ENCODE measurements at places on chromosomes 7 and 10.

- no peak for DNase-seq
Observed at GRCh38 chr7:152897401-152897800, 137.8 kb downstream of the ACTR3B start.

- DNase-seq: no peak
Observed at GRCh38 chr7:37234928-37235327, 213.7 kb downstream of the ELMO1 start.

GRCh38 chr7:131068604-131069021, 259.1 kb upstream of the MKLN1 start:
- DNase-seq: no peak

DNA sequence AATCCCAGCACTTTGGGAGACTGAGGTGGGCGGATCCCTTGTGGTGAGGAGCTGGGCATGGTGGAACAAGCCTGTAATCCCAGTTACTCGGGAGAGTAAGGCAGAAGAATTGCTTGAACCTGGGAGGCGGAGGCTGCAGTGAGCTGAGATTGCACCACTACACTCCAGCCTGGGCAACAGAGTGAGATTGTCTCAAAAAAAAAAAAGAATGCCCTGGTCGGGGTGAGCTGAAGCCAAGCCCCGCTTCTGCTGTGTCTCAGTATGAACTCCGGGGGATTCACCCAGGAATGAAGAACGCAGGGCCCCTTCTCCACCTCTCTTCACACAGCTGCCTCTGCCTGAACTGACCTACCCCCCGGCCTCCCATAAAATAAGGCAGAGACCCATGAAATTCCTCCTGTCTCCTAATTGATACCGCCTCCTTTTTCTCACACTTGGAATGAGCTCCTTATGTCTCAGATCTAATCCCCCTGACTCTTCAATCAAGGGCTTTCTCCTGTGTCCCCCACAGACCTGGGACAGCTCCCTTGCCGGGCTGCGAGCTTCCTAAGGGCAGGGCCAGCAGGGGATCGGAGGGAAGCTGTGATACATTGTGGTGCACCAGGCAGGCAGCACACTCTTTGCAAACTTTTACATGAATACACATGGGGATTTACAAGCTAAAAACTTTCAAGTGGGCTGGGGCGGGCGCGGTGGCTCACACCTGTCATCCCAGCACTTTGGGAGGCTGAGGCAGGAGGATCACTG, 911 bp upstream of the ZP3 start:
- DNase-seq: no peak

- no peak for DNase-seq
Observed at GRCh38 chr7:74173491-74173865, 678 bp upstream of the EIF4H start.

DNA sequence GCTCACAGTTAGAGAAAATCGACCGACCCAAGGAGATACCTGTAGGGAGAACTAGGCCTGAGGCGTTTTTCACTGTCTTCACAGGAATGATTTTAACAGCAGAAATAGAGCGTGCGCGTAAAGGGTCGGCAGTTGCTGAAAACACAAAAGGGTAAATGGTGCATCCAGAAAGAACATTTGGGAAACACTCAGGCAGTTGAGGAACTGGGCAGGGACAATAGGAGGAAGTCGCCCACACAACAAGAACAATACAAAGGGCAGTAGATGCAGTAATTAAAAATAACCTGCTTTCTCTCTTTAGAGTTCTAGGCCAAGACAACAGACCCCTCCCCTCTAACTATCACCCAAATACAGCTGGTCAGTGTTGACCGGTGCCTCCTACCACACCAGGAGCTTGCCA, 126.6 kb downstream of the SORBS1 start:
- no peak for DNase-seq

DNA sequence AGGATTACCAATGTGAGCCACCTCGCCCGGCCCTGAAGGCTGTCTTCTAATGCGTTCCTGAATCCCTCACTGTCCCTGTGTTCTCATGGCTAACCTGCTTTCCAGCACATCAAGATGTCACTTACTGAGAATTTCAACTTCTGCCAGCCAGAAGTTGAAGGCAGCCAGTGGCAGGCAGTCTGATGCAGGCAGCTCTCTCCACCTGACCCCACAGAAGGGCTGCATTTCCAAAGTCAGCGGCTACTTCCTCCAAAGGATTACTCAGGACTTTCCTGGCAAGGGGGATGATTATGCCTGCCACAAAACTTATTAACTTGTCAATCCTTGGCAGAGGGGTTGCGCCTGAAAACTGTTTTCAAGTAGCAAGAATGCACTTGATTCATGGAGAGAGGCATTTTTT, 1219.4 kb downstream of the TYW1 start:
- no peak for DNase-seq

- no peak for DNase-seq
Observed at GRCh38 chr10:58439632-58440364, 54.6 kb downstream of the TFAM start.

DNA sequence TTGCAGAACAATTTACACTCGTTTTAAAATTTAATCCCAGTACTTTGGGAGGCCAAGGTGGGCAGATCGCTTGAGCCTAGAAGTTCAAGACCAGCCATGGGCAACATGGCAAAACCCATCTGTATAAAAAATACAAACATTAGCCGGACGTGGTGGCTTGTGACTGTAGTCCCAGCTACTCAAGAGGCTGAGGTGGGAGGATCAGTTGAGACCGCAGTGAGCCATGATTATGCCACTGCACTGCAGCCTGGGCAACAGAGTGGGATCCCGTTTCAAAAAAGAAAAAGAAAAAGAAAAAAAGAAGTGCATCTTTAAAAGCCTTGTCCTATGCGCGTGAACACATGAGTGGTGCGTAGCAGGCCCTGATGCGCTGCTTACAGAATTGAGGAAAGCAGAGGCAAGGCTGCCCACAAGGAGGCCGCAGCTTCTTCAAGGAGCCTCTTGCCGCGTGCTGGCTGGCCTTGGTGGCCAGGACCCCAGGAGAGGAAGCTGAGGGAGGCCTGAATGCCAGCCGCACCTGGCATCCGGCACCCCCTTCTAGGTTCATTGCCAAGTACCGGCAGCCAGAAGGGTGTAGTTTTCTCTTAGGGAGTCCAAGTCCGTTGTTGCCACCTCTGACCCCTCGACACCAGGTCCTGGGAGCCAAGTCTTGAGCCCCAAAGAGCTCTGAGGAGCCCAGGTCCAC, 124.5 kb downstream of the UBE2H start:
- DNase-seq: no peak

DNA sequence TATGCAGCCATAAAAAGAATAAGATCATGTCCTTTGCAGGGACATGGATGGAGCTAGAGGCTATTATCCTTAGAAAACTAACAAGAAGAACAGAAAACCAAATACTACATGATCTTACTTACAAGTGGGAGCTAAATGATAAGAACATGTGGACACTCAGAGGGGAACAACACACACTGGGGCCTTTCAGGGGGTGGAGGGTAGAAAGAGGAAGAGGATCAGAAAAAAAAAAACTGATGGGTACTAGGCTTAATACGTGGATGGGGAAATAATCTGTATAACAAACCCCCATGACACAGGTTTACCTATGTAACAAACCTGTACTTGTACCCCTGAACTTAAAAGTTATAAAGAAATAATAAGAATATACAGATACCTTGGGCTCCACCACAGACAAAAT, 514.2 kb downstream of the ARL4A start:
- DNase-seq: no peak

DNA sequence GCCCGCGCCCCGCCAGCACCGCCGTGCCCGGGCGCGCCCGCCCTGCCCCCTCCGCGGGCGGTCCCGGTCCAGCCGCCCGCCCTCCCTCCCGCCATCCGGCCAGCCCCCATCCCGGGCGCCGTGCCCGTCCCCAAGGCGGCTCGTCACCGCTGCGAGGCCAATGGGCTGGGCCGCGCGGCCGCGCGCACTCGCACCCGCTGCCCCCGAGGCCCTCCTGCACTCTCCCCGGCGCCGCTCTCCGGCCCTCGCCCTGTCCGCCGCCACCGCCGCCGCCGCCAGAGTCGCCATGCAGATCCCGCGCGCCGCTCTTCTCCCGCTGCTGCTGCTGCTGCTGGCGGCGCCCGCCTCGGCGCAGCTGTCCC, at the start of gene HTRA1:
Gene HTRA1 (plus strand): TSS at position 187 of the 362 bp plus-strand sequence. CDS start 100 bp downstream, at position 287.
- no peak for DNase-seq

- DNase-seq: no peak
Observed at GRCh38 chr10:76422769-76423168, 991.3 kb downstream of the LRMDA start.

DNA sequence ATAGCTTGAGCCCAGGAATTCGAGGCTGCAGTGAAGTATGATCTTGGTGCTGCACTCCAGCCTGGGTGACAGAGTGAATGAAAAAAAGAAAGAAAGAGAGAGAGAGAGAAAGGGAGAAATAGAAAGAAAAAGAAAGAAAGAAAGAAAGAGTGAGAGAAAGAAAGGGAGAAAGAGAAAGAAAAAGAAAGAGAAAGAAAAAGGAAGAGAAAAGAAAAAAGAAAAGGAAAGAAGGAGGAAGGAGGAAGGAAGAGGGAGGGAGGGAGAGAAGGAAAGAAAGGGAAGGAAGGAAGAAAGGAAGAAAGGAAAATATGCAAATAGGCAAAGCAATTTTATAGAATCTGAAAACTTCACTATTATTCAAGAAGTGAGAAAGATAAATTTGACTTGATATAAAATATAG, 24.5 kb upstream of the JCAD start:
- DNase-seq: no peak

GRCh38 chr7:47783456-47784223, 164.6 kb downstream of the PKD1L1 start:
- DNase-seq: no peak

DNA sequence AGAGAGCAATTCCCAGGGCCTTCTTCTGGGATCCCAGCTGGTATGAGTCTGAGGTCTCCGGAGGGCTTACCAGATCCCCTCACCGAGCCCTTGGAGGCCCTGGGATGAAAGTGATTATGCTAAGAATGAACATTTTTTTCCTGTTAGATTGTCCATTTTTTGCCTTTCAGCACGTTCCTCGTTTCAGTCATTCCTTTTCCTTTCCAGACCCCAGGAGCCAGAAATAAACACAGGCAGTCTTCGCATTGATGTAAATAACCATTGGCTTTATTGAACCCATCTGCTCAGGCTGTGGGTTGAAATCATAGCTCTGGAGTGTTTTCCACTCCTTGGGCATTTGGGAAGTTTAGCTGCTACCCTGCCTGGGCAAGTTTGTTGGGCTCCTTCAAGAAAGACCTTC, 320.9 kb upstream of the AUTS2 start:
- DNase-seq: no peak

- DNase-seq: no peak
Observed at GRCh38 chr10:103977204-103977603, 10.3 kb downstream of the SLK start.

DNA sequence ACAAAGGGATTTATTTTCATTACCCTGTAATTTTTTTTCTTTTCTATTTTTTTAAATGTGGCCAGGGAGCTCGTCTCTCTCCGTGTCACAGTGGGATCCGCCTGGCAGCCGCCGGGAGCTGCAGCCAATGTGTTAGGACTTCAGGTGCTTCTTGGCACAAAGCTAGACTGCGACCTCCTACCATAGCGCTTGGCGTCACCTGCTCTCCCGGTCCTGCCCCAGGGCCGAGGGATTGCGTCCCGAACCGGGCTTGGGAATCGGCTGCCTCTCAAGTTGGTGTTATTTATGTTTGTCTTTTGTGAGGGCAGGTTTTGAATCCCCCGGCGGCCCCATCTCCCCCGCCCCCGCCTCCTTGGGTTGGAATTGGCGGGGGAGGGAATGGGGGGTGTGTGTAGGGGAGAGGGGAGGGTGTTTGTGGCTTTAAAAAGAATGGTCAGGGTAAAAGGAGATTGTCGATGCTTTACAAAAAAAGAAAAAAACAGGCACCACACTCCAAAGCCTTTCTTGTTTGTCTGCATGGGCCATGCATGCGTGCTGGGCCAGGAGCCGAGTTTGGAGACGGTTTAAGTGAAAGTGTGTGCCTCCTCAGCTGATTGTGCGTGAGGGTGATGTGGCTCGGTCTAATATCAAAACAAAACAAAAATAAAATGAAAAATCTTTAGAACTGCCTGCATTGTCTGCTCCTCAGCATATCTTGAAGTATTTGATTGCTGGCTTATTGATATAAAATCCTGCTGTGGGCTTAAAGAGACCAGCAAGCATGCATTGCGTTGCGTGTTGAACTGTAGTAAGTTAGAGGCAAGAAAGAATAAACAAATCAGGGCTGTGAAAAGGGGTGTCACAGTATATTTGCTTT, 1.2 kb downstream of the PPP1R9A start:
- DNase-seq: no peak

DNA sequence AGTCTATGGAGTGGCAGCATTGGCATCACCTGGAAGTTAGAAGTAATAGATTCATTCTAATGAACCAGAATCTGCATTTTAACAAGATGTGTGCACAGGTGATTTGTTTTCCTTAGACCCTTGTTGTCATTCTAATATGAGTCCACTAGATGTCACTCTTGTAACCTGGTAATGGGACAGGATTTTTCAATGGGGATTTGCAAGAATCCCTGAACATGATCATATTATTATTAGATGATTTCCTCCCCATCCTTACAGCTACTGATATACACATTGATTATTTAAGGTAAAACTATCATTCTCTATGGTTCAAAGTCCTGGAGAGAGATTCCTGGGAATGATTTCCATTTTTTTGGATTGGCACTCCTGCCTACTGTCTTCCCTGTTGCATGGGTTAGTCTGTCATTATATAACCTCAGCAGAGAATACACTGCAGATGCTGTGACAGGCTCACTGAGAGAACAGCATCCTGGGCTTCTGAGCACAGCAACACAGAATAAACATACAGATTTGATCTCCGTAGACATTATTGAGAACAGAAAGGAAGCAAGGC, 194.9 kb downstream of the SUGCT start:
- DNase-seq: no peak

GRCh38 chr10:60388116-60388625, 1.5 kb downstream of the ANK3 start:
- no peak for DNase-seq

GRCh38 chr10:45566415-45566814, 106.2 kb downstream of the ZFAND4 start:
- DNase-seq: no peak

- no peak for DNase-seq
Observed at GRCh38 chr7:148256433-148256832, 334.1 kb upstream of the C7orf33 start.

GRCh38 chr7:79050603-79051002, 402.9 kb downstream of the MAGI2 start:
- no peak for DNase-seq

GRCh38 chr7:143390104-143390772, 9.1 kb downstream of the ZYX start:
- DNase-seq: no peak

GRCh38 chr7:38425509-38425908, 152.1 kb upstream of the TARP start:
- DNase-seq: no peak

GRCh38 chr7:124275411-124275810, 242.5 kb upstream of the TMEM229A start:
- no peak for DNase-seq

Measured in stimulated activated CD8-positive, alpha-beta memory T cell treated with anti-CD3 and anti-CD28 coated beads, Interleukin-15, amount 100 ng/mL, for 4 hours (primary cell).